ENCODE measurements at places on chromosomes 1 and 21. TPM values are rescaled to one million over a fixed set of nuclear protein-coding genes. Genes with fewer than 3 reads are reported as not detected.

KRTAP10-11 gene
- not detected for total RNA-seq

FCER1G gene
- total RNA-seq = 4.4 TPM

XCL2 gene
- total RNA-seq = 1.7 TPM

AMY1B gene
- not detected for total RNA-seq

SH2D2A gene
- not detected for total RNA-seq

SYT14 gene
- 1.0 TPM for total RNA-seq

EFNA1 gene
- total RNA-seq = 25.4 TPM

MTARC2 gene
- total RNA-seq = 13.3 TPM

SEMA6C gene
- 83.6 TPM for total RNA-seq

CSTB gene
- total RNA-seq = 14.8 TPM

ARHGAP30 gene
- total RNA-seq = 3.0 TPM

AMY1C gene
- 0.21 TPM for total RNA-seq

FAM229A gene
- total RNA-seq = 0.82 TPM

TRNP1 gene
- 4.5 TPM for total RNA-seq

CRP gene
- total RNA-seq = not detected

Data from tongue (tissue), 3 donors.